ENCODE measurements at places on chromosomes 3 and 15.
A peak's percentile ranks its signal among the peaks of the same experiment; 100 is the strongest.

DNA sequence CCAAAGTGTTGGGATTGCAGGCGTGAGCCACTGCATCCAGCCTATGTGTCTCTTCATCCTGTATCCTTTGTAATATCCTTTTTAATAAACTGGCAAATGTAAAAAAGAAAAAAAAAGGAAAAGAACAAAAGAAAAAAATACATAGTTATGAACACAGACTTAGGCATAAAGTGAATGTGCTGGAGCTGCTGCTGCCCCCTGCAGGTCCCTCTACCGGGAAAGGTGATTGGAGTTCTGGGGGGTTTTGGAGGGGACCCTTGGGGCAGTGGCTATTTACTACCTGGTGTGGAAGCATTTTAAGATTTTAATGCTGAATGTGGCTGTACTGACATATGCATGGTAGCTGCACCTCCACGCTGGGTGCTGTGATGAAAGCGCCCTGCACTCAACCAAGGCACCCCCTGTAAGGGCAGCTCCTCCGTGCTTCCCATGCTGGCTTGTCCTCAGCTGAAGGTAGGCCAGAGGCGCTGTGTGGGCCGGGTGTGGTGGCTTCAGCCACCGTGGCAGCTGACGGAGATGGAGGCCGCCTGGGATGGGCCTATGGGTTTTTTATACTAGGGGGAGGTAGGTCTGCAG, 49.9 kb downstream of the RPLP1 start:
- DNase-seq: no peak

DNA sequence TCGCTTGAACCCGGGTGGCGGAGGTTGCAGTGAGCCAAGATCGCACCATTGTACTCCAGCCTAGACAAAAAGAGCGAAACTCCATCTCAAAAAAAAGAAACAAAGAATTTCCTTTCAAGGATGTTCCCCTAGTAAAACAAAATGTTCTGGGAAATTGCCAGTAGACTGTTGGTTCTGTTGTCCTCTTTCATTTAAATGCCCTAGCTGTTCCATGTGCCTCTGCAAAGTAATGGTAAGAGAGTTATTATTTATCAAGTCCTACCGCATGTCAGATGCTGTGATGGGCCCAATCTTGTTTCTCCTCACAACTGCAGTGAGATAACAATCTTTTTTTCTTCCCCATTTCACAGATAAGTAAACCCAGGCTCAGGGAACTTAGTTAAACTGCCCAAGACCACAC, 254.3 kb upstream of the TPM1 start:
- no peak for DNase-seq

DNA sequence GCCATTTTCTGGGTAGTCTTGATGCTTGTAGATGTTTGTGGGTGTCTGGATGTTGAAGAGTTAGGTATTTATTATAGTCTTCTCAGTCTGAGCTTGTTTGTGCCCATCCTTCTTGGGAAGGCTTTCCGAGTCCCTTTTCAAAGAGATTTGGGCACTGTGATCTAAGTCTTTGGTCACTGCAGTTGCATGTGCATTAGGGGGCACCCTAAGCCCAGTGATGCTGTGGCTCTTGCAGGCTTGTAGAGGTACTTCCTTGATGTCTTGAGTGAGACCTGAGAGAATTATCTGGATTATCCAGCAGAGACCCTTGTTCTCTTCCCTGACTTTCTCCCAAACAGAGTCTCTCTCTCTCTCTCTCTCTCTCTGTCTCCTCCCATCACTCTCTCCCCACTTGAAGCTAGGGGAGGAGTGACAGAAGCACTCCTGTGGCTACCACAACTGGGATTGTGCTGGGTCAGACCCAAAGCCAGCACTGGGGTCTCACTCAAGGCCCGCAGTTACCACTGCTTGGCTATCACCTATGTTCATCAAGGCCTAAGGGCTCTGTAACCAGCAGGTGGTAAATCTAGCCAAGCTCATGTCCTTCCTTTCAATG, 68.5 kb downstream of the TMCO5A start:
- peak; percentile 15 for DNase-seq

DNA sequence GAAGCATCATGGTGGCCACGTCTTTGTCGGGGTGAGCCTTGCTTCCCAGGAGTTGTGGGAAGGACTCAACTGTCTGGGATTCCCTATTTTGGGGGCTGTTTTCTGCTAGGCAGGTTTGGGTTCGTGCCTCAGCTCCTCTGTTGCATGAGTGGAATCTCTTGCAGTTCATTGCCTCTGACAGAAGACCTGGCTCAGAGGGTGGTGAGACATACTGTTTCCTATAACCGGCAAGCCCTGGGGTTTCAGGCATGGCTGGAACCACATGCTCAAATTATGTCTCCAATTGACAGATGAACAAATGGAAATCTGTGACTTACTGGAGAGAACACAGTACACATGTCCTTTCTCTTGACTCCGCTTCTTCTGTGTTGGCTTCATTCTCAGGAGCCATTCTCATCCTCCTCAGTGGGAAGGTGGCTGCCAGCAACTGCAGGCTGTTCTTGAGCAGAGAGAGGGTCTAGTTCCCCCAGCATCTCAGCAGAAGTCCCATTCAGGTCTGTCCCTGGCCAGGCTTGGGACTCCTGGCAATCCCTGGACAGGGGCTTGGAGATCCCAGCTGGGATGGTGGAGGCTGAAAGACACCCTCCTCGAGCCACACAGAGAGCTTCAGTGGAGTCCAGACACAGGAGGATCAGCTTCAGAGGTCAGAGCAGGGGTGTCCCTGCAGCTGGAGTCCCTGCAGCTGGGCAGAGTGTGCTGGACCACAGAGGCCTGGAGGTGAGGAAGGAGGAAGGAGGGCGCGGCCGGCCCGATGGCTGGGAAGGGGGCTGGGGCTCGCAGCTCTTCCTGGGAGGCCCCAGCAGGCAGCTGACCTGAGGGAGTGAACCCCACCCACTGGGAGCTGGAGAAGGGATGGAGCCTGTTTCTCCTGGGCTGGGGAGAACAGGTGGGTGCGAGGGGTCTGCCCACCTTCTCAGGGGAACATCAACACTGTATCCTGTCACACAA, 97.6 kb downstream of the LSM3 start:
- DNase-seq: no peak

- no peak for DNase-seq
Observed at GRCh38 chr3:111143-112069, 85.2 kb upstream of the CHL1 start.

- DNase-seq: no peak
Observed at GRCh38 chr3:108554913-108555571, 34.2 kb downstream of the CIP2A start.

DNA sequence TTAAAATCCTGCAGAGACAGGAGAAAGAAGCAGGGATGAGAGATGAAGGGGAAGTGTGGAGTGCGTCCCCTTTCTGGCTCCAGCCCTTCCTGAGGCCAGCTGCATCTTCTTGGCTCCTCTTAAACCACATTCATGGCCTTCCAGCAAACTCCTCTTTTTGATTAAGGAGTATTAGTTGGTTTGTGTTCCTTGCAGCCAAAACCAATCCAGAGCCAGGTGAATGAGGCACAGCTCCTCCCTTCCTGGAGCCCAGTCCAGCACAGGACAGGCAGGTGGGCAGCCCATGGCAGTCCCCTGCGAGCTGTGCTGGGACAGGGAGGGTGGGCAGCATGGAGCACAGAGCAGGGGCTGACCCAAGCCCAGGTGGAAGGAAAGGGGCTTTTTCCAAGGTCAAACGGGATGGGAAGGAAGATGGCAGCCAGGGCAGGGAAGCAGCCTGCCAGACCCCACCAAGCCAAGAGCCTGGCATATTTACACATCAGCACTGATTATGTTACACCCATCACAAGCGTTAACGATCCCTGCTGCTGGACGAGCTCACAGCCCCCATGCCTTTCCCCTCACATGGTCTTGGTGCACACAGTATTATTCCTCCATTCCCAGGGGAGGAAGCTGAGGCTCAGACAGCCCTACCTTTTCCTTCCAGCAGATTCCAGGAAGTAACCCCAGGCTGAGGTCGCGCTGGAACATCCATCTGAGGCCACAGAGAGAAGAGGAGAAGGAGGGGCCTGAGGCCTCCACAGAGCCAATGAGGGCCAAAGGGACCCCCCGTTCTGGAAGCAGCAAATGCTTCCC, 175.6 kb downstream of the SMAD6 start:
- DNase-seq: no peak

DNA sequence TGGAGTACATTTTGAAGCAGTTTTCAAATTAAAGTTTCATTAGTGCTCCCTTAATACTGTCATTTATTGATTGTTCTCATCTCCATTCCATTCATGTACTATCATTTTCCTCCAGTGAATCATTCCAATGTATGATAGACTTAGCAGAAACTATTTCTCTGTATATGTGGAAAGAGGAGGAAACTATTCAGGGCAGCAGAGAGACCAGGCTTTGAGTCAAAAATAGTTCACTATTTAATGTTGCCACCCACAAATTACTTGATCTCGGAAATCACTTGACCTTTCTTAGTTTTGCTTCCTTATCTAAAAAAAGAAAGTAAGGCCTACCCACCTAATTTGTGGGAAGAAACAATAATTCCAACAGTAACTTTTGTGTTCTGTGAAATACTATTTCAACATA, 610.5 kb upstream of the ZNF385D start:
- DNase-seq: no peak

DNA sequence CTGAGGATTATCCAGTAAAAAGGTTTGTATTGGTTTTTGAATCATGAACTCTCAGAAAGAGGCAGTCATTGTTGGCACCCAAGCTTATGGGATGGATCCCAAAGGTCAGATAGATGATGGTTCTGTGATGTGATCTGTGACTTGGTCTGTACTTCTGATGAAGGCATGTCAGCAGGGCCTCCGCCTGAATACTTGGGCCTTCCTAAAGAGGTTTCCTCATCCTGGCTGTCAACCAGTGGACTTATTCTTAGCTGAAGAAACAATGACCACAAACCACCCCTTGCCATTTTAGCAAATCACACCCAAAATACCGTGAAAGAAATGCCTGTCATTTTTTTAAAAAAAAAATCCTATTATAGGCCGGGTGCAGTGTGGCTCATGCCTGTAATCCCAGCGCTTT, 48.2 kb upstream of the SLC9A9 start:
- DNase-seq: no peak

DNA sequence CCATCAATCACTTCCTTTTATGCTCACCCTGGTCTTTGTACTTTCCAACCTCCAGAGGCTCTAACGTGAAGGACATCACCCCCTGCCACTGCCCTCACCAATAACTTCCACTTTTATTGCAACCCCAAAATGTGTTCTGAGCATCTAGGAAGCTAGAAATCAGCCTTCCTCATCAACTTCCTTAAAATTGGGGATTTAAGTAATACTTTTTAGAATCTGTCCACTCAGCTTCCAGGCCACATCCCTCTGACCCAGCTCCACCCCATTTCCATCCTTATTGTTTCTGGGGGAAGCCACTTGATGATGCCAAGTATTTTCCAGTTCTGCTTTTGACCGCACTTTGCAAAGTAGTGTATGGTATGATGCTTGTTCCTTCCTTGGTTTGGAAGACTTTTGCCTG, 73.5 kb upstream of the XCR1 start:
- no peak for DNase-seq

DNA sequence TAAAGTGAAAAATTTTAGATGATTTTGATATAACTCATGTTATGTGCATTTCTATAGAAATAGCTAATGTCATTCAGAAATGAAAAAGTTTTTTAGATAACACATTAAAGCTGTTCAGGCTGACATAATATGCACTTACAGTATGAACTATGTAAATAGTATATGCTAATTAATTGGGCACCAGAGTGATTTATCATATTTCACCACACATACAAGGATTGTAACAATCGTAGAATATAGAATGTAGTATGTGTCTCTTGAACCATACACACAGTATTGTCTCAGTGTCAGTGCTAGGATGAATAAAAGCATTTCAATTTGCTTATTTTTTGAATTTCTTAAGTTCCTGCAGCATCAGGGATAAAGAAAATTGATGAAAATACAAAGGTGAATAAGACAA, 710.0 kb downstream of the OTOL1 start:
- DNase-seq: no peak

DNA sequence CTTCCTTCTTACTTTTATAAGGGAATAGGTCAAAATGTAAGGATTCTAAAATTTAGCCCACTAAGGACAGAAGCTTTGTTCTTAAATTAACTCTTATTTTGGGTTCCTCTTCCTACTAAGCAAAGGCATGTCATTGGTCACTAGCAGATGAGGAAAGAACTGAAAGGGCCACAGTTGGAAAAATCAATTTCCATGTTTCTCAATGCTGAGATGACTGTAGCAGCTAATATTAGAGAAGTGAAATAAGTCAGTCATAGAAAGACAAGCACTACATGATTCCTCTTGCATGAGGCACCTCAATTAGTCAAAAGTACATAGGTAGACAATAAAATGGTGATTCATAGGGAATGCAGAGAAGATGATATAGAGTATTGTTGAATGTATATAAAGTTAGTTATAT, 353.7 kb downstream of the RSL24D1 start:
- no peak for DNase-seq

GRCh38 chr15:92163641-92164040, 230.0 kb upstream of the ST8SIA2 start:
- DNase-seq: no peak

DNA sequence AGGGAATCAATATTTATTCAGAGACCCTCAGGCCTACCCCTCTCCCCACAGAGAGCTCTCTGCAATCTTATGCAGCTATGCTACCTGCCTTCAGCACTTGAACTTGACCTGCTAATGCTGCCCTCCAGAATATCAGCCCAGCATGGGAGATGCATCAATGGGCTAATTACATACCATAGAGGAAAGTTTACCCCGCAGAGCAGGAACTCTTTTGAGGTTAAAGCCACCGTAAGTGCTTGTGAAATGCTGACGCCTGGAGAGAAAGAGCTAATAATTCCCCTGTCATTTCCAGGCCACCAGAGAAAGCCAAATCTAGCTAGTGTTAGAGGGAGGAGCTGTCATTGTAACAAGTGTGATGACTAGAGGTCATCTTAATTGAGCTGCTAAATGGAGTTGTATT, 127.5 kb downstream of the CHST2 start:
- DNase-seq: no peak

DNA sequence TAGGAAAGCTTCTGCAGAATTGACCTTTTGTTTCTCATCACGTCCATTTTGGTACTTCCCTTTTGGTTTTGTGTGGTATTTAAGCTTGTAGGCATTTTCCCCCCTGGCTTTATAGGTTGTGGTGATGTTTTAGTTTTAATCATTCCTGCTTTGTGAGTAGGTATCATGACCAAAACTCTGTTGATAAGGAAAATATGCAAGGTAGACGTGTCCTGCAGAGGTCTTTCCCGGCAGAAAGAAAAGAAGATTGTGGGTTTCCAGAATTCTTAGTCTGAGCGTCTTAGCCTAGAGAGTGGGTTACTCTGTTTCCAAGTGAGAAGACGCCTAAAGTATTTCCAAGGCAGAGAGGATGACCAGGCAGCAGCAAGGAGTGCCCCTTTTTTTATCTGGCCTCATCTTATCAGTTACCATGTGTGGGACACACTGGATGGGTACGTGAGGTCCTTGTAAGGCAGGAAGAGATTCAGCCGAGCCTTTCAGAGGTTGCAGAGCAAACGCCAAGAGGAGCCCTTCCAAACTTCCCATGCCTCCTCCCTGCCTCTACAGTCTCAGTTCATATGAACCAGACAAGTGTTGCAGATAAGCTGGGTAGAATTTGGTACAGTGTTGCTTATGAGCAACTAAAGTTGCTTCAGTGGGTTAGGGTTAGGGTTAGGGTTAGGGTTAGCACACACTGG, 58.8 kb downstream of the ARNT2 start:
- DNase-seq: no peak
